Right ventricle myocardium superior (tissue), 1 donor: ENCODE measurements at places on chromosomes 13 and 19. TPM values are rescaled to one million over a fixed set of nuclear protein-coding genes. Genes with fewer than 3 reads are reported as not detected.

DNA sequence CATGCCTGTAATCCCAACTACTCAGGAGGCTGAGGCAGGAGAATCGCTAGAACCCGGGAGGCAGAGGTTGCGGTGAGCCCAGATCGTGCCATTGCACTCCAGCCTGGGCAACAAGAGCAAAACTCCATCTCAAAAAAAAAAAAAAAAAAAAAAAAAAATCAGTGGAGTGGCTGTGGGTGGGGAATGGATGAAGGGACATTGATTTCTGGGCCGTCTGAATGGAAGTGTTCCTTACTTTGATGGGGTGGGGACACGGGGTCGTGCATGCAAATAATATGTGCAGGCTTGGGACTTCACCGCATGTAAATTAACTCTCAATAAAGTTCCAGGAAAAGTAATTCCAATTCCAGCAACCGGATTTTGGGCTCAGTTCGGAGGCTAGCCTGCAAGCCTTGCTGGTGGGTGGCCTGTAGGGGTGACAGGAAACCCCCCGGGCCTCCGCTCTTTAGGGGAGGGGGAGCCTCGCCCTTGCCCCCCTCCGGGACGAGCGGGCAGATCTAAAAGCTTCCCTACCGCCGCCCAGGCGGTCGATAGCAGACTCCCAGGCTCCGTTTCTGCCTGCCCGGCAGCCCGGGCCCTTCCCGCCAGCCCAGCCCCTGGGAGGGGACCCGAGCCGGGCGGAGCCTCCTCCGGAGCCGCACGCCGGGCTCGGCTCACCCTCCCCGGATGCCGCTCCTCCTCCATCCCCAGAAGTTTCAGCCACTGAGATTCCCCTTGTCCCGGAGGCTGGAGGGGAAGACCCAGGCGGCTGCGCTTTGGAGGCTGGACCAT is 48.0 kb upstream of the ADGRE5 start:
- DNase-seq: peak; percentile 57

DNA sequence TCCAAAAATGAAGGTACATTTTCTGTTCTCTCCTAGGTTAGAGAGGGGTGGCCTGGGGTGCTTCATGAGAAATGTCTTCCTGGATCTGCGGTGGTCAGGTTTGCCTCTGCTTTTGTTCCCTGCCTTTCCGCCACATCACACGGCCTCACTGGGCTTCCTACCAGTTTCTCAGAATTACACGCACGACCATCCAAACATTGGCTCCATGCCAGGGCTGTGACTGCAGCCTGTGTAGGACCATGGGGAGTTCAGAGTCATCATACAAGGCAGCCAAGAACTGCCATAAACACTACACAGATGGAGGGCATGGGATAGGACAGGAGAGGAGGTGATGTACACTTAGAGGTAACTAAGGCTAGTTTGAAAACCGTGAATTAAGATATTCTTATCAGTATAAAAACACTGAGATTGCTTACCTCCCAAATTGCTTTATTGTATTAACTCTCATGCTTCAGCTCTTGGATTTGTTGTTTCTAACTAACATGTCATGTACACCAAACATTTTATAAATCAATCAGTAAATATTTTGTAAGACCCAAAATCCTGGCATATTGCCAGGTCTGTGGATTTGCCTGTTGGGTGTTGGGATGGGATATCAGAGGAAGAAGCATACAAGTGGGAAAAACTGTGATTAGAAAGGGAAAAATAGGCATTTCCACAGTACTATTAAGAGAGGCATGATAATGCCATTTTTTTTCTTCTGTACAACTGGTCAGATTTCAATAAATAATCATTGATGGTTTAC is 45.2 kb downstream of the CDADC1 start:
- DNase-seq: peak; percentile 61

GRCh38 chr19:3039641-3040077 is 10.6 kb upstream of the TLE2 start:
- no peak for DNase-seq

DNA sequence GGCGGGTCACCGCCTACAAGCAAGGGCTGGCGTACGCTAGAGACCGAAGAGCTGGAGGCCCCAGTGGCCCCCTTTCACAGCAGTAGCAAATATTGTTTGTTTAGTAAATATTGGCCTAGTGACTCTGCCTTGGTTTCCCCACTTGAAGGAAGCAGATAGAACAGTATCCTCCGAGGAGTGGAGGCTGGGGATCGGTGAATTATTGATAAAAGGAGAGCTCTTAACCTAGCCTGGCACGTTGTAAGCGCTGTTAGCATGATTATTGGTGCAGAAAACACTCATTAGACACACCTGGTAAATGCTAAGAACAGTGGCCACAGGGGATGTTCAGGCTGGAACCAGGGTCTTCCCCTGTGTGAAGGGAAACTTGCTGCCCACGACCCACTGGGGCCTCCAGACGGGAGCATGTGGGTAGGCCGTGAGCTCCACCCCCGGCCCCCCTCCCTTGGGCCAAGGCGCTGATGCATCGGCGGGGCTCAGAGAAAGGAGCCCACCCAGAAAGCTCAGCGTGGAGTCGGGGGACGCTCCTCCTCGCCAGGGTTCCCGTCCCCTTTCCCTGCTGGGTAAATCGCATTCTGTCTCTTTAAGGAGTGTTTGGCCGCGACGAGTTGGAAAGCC is 2.3 kb downstream of the IER2 start:
- no peak for DNase-seq

Gene C19orf85
- not detected for total RNA-seq

Gene MISP
- not detected for total RNA-seq

Gene GJA3
- total RNA-seq: 13.9 TPM
